ENCODE measurements at places on chromosomes 3 and 15. TPM values are rescaled to one million over a fixed set of nuclear protein-coding genes. Genes with fewer than 3 reads are reported as not detected.

Gene GATA2
- under 0.01 TPM for total RNA-seq

Gene PLS1
- 23.9 TPM for total RNA-seq

Gene NR2E3
- not detected for total RNA-seq

Gene CLEC3B
- total RNA-seq, result not detected

Measured in tracheal epithelial cell (primary cell).